Renal cortical epithelial cell (primary cell): ENCODE measurements at places on chromosomes 1 and 21.

- DNase-seq = no peak
Measured at GRCh38 chr1:37701051-37701450, 8.7 kb downstream of the CDCA8 start.

DNA sequence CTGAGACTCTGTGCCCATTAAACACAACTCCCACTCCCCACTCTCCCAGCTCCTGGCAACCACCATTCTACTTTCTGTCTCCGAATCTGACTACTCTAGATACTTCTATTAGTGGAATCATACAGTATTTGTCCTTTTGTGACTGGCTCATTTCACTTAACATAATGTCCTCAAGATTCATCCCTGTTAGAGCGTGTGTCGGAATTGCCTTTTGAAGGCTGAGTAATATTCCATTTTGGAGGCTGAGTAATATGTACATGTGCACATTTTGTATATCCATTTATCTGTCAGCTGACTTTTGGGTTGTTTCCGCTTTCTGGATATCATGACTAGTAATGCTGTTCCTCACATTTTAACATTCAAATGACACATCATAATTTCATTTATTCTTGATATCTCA is 30.3 kb downstream of the GALNT2 start:
- DNase-seq = no peak

GRCh38 chr1:196355206-196355786 is 252.9 kb downstream of the KCNT2 start:
- peak; percentile 35 for DNase-seq

DNA sequence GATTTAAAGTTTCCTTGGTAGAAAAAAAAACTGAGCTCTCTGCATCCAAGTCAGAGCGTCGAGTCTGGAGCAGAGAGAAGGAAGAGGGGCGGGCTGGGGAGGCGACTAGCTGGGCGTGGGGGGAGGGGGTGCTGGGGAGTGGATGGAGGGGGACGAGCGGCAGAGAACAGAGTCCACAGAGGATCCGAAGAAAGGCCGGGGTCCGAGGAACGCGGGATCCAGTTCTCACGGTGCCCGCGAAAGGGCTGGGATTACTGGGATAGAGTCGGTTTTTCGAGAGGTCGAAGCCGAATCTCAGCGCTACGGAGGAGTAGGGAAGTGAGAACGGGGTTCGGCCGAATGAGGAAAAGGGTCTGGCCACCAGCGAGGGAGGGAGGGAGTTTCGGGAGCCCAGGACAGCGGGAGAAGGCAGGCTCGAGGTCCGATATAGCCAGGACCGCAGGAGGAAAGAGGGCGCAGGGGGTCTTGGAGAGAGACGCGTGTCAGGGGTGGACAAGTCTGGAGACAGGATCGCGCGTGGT is 665 bp downstream of the DAB1 start:
- DNase-seq = no peak

- peak; percentile 84 for DNase-seq
Measured at GRCh38 chr1:28449904-28450303, 55.9 kb upstream of the RCC1 start.

DNA sequence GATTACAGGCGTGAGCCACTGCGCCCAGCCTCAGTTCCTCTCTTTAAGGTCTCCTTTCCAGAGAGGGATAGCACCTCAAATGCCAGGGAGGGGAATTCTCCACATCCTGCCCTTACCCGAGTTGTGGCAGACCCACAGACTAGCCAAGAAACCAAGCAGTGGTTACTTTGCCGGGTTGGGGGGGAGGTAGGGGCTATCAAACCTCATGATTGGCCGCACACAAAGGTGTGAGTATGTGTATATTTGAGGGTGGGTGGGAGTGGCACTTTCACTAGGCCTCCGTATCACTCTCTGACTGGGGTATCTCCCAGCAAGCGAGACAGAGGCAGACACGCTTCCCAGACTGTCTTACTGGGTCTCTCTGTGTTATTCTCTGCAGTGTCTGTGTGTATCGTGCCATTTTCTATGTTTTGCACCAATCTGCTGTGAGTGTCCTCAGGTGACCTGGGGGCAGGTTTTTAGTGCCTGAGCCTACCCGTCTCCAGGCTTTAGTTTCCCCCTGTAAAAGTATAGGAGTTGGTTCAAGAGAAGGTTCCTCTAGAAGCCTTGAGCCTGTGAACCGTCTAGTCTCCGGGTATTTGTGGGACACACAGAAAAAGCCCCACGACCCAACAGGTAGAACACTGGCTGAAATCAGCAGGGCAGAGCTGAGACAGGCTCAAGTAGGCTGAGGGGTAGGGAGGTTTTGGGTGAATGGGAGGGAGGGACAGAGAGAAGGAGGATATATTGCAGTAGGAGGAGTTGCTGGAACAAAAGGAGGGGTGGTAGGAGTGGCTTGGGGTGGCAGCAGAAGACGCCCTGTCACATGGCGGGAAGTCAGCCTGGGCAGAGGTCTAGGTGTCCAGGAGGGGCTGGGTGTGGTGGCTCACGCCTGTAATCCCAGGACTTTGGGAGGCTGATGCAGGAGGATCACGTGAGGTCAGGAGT is 10.3 kb downstream of the LMNA start:
- no peak for DNase-seq

GRCh38 chr1:214476986-214477870 is 74.2 kb downstream of the PTPN14 start:
- DNase-seq = peak; percentile 99

DNA sequence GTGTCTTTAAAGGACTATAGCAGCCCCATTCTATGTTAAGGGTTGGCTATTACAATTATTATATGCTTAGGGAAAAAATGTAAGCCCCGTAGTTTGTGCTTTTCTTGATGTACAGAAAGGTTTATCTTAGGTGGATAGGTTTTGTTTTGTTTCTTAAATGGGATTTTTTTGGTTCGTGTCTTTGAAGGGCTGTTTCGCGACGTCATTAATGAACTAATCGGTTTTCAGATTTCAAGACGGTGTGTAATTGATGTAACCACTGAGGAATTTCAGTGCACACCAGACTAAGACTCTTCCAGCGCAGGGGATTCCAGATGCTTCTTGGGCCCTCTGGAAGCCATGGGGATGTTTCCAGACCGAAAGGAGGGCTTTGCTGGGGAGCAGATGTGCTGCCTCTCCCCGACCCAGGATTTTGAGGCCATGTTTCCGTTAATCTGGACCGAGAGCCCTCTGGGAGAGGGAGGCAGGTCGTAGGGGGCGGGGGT is 4.8 kb upstream of the SIM2 start:
- DNase-seq = peak; percentile 74

DNA sequence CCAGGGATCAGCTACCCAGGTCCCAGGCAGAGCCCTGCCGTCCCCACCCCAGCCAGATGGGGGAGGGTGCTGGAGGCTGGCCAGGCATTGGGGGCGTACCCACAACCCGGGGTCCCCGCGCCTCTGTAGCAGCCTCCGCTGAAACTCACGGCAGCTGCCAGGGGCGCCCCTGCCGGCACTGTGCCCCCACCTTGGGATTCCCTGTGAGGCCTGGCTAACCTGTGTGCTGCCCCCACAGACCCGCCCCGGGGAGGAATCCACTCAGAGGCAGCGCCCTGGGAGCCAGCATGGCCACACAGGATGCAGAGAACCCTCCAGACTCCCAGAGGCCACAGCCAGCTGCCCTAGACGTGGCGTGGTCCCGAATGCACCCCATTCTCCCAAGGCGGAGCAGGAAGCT is 3.8 kb downstream of the DVL1 start:
- DNase-seq = no peak

DNA sequence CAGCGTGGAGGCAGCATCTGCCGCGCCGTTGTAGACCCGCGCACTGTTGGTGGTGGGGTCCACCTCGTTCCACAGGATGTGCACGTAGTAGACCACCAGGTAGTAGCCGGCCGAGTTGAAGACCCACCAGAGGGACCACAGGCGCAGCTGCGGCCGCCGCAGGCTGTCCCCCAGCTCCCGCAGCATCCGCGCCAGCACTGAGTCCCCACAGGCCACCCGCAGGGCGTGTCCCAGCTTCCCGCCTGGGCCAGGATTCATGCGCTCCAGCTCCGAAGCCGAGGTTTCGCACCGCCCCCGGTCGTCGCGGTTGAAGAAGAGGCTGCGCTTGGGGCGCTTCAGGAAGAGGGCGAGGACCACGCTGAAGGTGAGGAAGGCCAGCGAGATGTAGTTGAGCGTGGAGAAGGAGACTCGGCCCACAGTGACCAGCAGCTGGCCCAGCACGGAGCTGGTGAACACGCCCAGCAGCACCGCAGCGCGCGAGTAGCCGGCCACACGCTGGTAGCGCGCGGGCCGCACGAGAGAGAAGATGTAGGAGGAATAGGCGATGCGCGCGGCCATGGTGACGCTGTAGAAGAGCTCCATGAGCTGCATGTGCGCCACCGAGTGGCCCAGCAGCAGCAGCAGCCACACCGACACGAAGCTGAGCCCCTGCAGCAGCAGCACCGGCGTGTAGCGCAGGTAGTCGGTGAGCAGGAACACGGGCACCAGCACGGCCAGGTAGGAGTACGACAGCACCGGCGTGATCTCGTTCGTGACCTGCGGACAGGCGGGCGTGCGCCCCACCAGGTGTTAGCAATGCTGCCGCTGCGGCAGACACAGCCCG is 10.6 kb downstream of the SLC19A1 start:
- no peak for DNase-seq

DNA sequence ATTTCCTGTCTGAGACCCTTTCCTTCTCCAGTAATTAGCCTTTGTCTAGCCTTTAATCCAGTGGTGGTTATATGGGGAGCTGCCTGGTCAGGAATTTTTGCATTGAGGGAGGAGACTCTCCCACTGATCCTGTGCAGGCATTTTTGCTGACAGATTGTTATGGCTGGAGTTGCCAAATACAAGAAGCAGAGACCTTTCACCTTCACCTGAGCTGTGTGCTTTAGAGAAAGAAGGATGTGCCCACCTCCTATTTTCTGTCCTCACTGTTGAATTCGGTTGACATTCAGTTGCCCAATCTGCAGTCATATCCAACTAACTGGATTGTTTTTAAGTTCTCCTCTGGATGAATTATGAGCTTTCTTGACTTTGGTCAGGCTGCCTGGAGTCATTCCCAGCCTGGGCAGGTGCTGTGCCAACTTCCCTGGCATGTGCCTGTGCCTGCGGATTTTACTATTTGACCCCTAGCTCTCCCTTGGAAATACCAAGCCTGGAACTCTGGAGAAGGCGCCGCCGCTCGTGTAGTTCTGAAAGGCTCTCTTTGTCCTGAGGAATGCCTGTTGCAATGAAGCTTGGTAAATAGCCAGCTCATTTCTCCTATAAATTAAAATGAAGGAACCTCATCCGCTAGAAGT is 143.9 kb downstream of the NOS1AP start:
- peak; percentile 91 for DNase-seq

DNA sequence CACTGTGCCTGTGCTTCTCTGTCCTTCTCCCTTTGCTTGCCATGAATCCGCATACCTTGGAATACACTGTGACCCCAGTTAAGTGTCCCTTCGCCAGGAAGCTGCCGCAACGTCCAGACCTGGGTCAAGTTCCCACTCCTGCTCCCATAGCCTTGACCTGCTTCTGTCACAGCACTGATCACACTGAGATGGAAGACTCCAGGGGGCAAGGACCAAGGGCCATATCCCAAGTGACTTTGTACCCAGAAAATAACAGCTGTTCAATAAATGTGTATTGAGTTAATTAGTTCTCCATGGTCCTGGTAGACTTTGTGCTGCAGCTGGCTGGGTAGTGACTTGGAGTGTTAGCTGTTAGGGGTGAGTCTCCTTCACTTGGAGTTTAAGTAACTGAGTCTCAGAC is 25.8 kb downstream of the SLC5A9 start:
- no peak for DNase-seq

- DNase-seq = no peak
Measured at GRCh38 chr1:21868941-21869454, 56.9 kb downstream of the LDLRAD2 start.
